ENCODE measurements at places on chromosomes 1 and 21.

GRCh38 chr1:67931198-67931597 lies 97.9 kb upstream of the GNG12 start:
- no peak for DNase-seq

- DNase-seq: peak; percentile 20
Measured at GRCh38 chr1:159239551-159240220, 35.0 kb downstream of the ACKR1 start.

- DNase-seq: no peak
Measured at GRCh38 chr1:162070094-162070748, 730 bp downstream of the NOS1AP start.

DNA sequence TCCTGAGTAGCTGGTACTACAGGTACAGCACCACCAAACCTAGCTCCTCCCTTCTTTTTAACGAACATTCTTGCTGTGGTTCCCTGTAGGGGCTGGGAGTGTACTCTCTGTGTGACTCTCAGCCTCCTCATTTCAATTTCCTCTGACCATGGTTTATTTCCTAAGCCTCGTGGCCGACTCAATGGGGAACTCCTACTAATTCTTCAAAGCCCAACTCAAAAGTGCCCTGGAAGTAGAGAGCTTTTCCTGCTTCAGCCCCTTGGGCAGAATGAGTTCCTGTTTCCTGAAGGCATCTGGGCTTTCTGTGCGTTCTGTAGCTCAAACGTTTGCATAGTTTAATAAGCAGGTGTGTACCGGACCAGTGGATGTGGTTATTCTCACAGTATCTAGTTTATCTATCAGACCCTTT lies 70.9 kb upstream of the ACOT11 start:
- DNase-seq: no peak

DNA sequence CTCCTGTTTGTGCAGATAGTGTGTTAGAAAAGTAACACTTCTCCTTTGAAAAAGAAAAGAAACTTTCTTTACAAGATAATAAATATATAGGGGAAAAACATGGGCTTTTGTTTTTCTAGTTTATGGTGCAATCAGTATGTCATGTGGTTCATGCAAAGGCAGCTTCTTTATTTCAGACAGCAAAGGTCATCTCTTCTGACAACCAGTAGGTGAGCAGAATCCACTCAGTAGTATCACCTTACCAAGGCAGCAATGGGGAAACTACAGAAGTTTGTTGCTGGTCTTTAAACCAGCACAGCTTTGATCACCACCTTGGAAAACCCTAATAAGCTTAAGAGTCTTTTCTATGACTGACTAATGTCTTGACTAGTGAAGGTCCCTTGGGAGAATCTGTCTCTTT lies 13.0 kb upstream of the SAMSN1 start:
- no peak for DNase-seq

DNA sequence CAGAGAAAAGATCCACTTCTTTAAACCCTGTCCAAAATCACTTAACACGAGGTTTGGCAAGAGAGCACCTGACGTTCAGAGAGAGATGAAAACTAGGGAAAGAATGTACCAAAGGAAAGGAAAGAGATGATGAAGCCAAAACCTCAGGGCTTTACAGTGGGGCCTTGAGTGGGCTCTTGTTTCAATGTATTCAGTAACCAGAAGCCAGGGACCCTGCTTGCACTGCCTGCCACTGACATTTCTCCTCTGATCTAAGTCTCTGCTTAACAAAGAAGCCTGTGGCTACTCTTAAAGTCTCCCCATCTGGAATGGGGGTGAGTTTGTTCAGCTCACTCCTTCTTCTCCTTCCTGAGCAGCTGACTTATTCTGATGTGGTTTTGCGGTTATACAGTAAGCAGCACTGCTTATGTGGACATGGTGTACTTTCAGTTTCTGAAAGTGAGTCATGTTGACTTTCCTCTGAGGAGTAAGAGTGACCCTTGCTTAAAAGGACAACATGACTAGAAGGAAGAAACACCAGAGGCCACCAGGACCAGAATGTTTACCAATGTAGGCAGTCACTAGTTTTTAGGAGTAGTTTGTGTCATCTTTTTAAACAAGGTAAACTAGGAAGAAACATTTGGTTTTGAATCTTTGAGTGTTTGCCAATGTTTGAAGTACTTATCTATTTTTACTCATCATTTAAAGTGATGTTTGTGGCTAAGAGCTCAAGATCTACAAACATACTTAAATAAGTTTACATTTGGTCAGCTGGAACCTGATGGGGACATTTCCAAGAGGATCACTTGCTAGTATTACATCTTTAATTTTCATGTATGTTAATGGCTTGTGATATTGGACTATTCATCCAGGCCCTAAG lies 87.4 kb downstream of the FASLG start:
- DNase-seq: peak; percentile 29

DNA sequence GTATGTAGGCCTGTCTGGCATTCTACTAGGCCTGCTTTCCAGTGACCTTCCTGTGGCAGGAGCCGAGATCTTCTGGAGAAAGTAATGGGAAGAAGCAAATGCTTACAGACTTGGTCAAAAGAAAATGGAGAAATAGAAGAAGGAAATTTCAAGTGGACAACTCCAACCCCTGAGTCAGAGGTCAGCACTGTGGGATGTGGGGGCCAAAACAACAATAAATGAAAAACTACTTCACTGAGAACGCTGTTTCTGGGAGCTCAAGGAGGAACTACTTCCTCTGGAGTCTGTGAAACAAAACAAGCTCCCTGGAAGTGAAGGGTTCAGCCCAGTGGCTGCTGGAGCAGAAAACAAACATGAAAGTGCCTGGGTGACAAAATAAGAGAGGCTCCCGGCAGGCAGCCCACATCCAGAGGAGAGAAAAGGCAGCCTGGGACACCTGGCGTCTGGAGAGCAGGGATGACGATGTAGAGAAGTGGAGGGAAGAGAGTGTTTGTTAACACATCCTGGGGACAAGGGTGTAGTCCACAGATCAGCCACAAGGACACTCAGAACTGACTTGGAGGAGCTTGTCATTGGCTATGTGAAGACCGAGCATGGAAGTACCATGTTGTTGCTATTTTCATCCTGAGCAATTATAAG lies 355.2 kb downstream of the SMYD3 start:
- no peak for DNase-seq

DNA sequence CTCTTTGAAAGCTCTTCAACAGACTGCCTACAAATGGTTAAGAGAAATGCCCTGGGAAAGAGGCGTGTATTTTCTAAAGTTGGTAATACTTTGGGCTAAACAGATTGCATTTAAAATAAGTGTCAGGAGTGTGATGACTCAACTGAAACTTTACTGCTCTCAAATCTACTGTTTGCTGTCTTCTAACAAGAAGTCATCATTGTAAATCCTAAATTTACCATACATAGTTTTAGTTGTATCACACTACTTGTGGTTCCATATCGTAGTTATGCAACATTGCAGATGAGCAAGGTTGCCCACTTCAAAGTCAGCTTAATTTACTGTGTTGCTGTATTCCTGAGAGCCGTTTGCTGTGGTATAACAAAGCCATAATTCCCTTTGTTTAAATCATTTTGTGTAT lies 59.6 kb downstream of the RGS21 start:
- DNase-seq: no peak

GRCh38 chr1:150548632-150549495 lies at the start of gene ADAMTSL4:
TSS of gene ADAMTSL4 (plus strand) at chr1:150549408. CDS start at chr1:150552289, 2,881 bp downstream.
- DNase-seq: peak; percentile 70

GRCh38 chr1:24257373-24257772 lies 61.8 kb upstream of the GRHL3 start:
- no peak for DNase-seq

DNA sequence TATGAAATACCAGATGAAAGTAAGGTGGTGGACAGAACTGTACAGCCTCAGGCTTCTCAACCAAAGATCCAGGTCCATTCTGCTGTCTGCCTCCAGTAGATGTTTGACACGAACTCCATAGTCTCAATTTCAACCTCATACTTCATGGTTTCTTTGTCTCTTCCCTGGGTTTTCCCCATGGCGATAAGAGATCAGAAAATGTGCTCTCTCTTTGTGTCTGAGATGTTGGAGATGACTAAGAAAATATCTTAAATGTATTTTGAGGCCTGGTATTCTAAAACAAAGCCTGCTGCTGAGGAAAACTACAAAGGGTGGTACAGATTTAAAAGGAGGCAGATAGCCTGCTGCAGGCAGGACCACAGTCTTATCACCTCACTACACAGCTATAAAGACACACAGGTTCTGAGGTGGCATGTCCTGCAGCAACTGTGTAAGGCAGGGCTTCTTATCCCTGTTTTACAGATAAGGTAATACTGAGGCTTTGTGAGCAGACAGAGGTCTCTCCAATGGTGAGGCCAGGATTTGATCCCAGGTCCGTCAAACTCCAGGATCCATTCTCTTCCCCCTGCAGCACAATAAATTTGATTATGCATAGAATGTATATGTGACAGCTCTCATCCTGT lies 40.0 kb upstream of the CACNA1E start:
- DNase-seq: no peak

DNA sequence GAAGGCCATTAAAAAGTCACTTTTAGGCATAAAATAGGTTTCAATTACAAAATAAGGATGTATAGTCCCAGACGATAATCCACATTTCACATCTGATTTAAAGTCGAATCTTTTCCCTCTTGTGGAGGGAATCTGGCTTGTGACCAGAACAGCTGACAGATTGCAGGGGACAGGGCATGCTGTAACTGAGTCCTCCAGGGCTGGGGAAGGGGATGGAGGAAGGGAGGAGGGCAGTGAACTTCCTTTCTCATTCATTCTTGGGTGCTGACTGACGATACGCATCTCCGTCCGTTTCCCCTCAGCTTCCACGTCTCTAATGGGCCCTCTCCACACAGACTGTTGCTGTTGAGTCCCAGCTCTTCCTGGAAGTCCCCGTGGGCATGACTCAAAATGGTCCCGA lies 108.1 kb upstream of the CSF3R start:
- DNase-seq: no peak

GRCh38 chr1:30068787-30069472 lies 654.5 kb downstream of the MATN1 start:
- DNase-seq: no peak

GRCh38 chr1:64212031-64212430 lies 8.6 kb downstream of the UBE2U start:
- no peak for DNase-seq

DNA sequence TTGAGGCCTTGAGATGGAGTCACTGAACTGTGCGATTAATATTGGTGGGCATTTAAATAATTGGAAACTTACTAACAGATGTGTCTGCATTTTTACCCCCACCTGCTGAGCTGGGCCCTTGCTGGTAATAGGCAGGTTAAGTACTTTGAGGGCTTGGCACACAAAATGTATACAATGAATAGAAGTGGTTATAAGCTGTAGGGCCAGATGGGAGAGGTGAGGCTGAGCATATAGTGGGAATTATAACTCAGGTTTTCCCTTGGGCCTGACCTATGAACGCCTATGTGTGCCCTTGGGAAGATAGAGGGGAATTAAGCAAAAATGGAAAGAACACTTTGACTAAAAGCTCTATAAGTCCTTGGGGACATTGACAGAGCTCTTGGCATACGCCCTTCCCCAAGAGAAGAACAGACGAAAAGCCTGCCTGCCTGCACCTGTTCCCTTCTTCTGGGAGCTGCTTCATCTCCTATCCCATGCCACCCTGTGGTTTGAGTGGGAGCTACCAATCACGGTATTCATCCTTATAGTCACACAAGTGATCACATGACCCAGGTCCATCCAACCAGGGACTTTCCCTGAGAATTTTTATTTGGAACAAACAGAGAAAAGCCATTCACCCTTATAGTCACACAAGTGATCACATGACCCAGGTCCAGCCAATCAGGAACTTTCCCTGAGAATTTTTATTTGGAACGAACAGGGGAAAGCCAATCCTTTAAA lies 260.7 kb upstream of the CSF3R start:
- DNase-seq: no peak
